ENCODE measurements at places on chromosomes 11 and 22. TPM values are rescaled to one million over a fixed set of nuclear protein-coding genes. Genes with fewer than 3 reads are reported as not detected.

GRCh38 chr22:39773976-39774539 lies 119.5 kb downstream of the ENTHD1 start:
- no peak overlapping the region for H3K27ac ChIP-seq
- no peaks in the 10 kb centered on the region for H3K36me3 ChIP-seq
- peak; percentile 9 for DNase-seq
- H3K4me1 ChIP-seq = peaks cover 3% of the 10 kb centered on the region
- no peak overlapping the region for H3K4me3 ChIP-seq

DNA sequence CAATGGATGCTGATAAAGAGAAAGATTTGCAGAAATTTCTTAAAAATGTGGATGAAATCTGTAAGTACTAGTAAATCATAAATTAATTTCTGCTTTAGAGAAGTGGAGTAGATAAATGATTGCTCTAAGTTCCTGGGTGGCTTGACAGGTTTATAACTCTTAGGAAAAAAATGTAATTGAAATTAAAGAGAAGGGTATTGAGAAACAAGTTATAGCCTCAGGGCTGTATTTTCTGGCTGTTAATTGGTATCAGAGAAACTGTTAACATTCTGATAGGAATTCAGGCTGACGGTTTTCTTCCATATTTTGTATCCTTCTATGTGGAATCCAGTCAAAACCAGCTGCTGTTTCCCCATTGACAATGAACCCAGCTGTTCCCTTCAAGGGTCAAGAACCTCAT lies 1.9 kb downstream of the TTC12 start:
- no peak for DNase-seq
- peaks cover 9% of the 10 kb centered on the region for H3K4me1 ChIP-seq
- H3K27ac ChIP-seq = no peak overlapping the region
- no peak overlapping the region for H3K4me3 ChIP-seq
- no peaks in the 10 kb centered on the region for H3K27me3 ChIP-seq

DNA sequence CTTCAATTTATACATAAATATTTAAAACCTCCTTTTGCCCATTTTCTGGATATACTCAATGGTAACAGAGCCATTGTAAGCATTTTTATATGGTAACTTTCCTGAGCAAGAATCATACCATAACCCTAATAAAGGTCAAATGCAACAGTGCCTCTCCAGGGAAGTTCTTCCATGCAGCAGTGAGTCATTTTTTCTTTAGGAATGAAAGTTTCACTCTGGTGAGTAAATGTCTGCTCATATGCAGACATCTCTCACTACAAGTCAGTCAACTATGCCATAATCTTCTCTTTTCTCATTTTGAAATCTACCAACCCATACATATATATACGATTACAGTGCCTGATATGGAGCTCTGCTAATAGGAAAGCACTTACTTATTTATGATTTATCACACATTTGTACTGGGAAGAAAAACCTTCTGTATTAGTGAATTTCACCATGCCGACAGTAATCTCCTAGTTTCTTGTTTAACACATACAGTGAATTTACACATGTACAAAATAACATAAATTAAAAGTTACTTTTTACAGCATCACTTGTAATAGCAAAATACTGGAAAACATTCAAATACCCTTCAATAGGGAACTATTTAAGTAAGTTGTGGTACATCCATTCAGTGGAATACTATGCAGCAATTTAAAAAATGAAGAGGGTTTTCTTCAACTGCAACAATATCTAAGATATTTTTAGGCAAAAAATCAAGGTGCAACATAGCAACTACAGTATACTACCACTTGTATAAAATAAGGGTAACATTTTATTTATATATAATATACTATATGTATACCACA lies 16.0 kb downstream of the STK33 start:
- DNase-seq = no peak
- no peak overlapping the region for H3K27ac ChIP-seq
- H3K27me3 ChIP-seq = no peaks in the 10 kb centered on the region
- no peaks in the 10 kb centered on the region for H3K4me1 ChIP-seq

- peaks cover 8% of the 10 kb centered on the region for H3K27me3 ChIP-seq
- no peaks in the 10 kb centered on the region for H3K36me3 ChIP-seq
- no peak for DNase-seq
Observed at GRCh38 chr11:15113381-15113780, 1.3 kb upstream of the INSC start.

The DBX1 gene
- not detected for total RNA-seq

The OR4A16 gene
- not detected for total RNA-seq

DNA sequence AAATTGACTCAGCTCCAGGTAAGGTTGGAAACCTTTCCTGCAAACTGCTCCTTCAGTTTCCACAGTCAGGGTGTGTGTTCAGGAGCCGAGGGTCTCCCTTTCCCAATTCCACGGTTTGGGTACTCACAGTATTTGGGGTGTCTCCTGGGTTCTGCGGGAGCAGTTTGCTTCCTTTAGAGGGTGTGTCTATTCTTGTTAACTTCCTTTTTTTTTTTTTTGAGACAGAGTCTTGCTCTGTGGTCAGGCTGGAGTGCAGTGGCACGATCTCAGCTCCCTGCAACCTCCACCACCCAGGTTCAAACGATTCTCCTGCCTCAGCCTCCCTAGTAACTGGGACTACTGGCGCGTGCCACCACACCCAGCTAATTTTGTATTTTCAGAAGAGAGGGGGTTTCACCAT lies 251.4 kb downstream of the LUZP2 start:
- H3K4me1 ChIP-seq = no peaks in the 10 kb centered on the region
- no peaks in the 10 kb centered on the region for H3K27me3 ChIP-seq
- no peak overlapping the region for H3K4me3 ChIP-seq
- no peak for DNase-seq
- no peak overlapping the region for H3K27ac ChIP-seq

GRCh38 chr22:31143537-31143936 lies 3.2 kb upstream of the PLA2G3 start:
- H3K27ac ChIP-seq = no peak overlapping the region
- H3K27me3 ChIP-seq = no peaks in the 10 kb centered on the region
- peaks cover 2% of the 10 kb centered on the region for H3K4me1 ChIP-seq
- no peak for DNase-seq
- H3K4me3 ChIP-seq = no peak overlapping the region

The ALDH3B1 gene
- 165 TPM for total RNA-seq

The GLB1L2 gene
- total RNA-seq = 13.6 TPM

The DENND5A gene
- 91.0 TPM for total RNA-seq

The SPTBN2 gene
- 13.2 TPM for total RNA-seq

GRCh38 chr11:44658506-44658850 lies 68.3 kb upstream of the TSPAN18 start:
- H3K4me1 ChIP-seq = no peaks in the 10 kb centered on the region
- no peak overlapping the region for H3K4me3 ChIP-seq

GRCh38 chr22:20022231-20022977 lies 1.5 kb downstream of the TANGO2 start:
- DNase-seq = no peak
- peak overlapping the region; percentile 92 for H3K27ac ChIP-seq
- peaks cover 17% of the 10 kb centered on the region for H3K4me1 ChIP-seq
- no peaks in the 10 kb centered on the region for H3K36me3 ChIP-seq

DNA sequence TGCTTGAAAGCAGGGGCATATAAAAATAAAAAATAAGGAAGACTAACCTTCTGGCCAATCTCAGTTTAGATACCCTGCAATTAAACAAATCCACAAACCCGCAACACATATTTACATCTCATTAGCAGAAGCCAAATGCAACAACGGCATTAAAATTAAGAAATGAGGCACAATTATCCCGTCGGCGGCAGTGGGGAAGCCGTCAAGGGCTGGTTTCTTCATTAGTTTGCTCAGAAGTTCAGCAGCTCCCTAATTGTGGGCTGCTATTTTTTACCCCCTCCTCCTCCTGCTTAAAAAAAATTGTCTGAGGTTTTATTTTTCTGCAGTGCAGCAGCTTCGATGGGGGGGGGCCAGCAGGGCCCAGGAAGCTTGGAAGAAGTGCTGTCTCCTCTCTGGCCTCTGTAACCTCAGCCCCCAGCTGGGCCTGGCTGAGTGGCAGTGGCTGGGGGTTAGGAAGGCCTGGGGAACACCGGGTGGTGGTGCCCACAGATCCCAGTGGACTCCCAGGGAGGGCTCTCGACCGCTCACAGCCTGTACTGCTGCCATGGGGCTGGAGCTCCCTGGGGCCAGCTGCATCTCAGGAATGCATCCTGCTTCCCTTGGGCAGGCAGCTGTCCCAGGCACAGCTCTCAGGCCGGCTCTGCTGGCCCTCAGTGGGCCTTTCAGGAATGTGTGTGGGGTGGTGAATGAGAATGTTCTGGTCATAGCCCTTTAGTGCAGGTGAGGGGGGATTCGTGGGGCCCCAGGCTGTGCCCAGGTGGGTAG lies 148.7 kb upstream of the B3GAT1 start:
- no peaks in the 10 kb centered on the region for H3K36me3 ChIP-seq
- no peaks in the 10 kb centered on the region for H3K27me3 ChIP-seq
- H3K27ac ChIP-seq = no peak overlapping the region
- DNase-seq = no peak
- no peak overlapping the region for H3K4me3 ChIP-seq

GRCh38 chr22:24550902-24551435 lies 4.0 kb downstream of the GUCD1 start:
- DNase-seq = no peak
- H3K27ac ChIP-seq = peak overlapping the region; percentile 3
- peaks cover 33% of the 10 kb centered on the region for H3K36me3 ChIP-seq
- no peak overlapping the region for H3K4me3 ChIP-seq

The OR11H1 gene
- total RNA-seq = not detected

- H3K4me1 ChIP-seq = no peaks in the 10 kb centered on the region
- H3K4me3 ChIP-seq = no peak overlapping the region
- no peaks in the 10 kb centered on the region for H3K27me3 ChIP-seq
Observed at GRCh38 chr11:64598106-64598796, 7.2 kb downstream of the SLC22A12 start.

Data from lung (tissue), 17 donors.